Transverse colon (tissue), 4 donors: ENCODE measurements at places on chromosomes 5 and 9. TPM values are rescaled to one million over a fixed set of nuclear protein-coding genes. Genes with fewer than 3 reads are reported as not detected.

Gene ORM2
- total RNA-seq: not detected

DNA sequence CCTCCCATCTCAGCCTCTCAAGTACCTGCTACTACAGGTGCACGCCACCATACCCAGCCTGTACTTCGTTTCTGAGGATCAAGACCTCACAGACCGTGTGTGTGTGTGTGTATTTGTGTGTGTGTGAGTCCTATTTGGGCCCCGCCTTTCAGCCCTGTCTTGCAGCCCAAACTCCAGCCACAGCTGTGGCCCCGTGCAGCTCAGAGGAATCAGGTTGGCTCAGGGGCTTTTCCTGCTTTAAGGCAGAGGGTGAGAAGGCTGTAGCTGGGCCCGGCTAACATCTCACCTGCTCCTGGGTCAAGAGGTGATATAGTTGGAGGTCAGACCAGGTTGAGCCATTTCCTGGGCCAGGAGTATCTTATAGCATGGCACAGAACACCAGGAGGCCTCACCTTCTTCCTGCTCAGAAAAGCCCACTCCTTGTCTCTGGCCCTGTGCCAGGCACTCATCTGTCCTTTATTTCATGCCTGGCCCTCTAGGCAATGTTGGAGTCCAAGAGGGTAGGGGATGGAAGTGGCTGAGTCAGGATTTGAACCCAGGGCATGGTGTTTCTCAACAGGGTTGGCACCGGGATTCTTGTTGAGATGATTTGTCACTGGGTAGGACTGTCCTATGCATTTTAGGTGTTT lies 1.6 kb upstream of the PHYKPL start:
- no peaks in the 10 kb centered on the region for H3K27me3 ChIP-seq
- no peaks in the 10 kb centered on the region for H3K36me3 ChIP-seq
- peak overlapping the region; percentile 26 for H3K27ac ChIP-seq
- H3K4me3 ChIP-seq: no peak overlapping the region
- H3K4me1 ChIP-seq: peaks cover 72% of the 10 kb centered on the region

Gene SOX30
- not detected for total RNA-seq

DNA sequence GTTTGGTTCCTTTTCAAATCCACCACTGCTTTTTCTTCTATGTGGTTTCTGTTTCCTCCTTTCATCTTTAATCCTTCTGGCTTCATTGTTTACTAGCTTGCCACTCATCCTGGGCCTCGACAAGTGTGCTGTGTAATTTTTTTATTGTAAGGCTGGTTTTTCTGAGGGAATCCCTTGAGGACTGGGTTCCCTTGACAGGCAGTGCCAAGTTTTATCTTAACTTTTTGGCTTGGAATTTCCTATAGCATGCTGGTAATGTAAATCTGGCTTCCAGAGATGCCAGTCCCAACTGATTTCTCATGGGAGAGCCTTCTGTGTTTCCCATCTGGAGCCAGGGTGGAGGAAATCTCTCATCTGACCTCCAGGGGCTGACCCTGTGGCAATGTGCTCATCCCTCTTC lies 184.7 kb downstream of the ROR2 start:
- DNase-seq: no peak
- H3K36me3 ChIP-seq: no peaks in the 10 kb centered on the region
- H3K27ac ChIP-seq: no peak overlapping the region
- peaks cover 6% of the 10 kb centered on the region for H3K4me1 ChIP-seq
- no peak overlapping the region for H3K4me3 ChIP-seq
- no peaks in the 10 kb centered on the region for H3K27me3 ChIP-seq

- no peak overlapping the region for H3K4me3 ChIP-seq
- H3K4me1 ChIP-seq: no peaks in the 10 kb centered on the region
- no peak overlapping the region for H3K27ac ChIP-seq
- no peaks in the 10 kb centered on the region for H3K36me3 ChIP-seq
- no peaks in the 10 kb centered on the region for H3K27me3 ChIP-seq
- no peak for DNase-seq
These were observed 107.4 kb downstream of the SNX18 start for GRCh38 chr5:54624805-54625568.

Gene SPATA31E1
- total RNA-seq: not detected

- no peaks in the 10 kb centered on the region for H3K4me1 ChIP-seq
- no peak overlapping the region for H3K4me3 ChIP-seq
- H3K36me3 ChIP-seq: no peaks in the 10 kb centered on the region
- H3K27ac ChIP-seq: no peak overlapping the region
These were observed 26.7 kb upstream of the CAMK4 start for GRCh38 chr5:111197523-111197922.

DNA sequence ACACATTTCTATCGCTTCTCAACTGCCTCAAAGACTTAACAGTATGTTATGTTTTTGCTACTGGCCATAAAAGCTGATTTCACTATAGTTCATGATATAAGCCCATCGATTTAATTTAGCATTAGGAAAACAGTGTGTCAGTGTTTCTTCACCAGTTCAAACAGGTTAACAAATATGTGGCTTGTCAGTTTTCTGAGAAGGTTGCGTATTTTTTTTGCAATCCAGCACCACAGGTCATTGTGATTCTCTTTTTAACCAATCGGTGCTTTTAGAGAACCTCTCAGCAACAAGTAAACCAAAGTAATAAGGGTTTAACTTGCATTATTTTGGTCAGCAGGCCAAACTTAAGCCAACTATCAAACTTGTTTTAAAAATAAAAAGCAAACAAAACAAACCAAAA lies 409.6 kb downstream of the NFIB start:
- no peak overlapping the region for H3K4me3 ChIP-seq
- H3K36me3 ChIP-seq: no peaks in the 10 kb centered on the region
- no peak for DNase-seq
- H3K27ac ChIP-seq: no peak overlapping the region
- no peaks in the 10 kb centered on the region for H3K4me1 ChIP-seq
- no peaks in the 10 kb centered on the region for H3K27me3 ChIP-seq

Gene PRRX2
- not detected for total RNA-seq

- no peak overlapping the region for H3K27ac ChIP-seq
- DNase-seq: no peak
- no peaks in the 10 kb centered on the region for H3K27me3 ChIP-seq
- H3K36me3 ChIP-seq: no peaks in the 10 kb centered on the region
- no peak overlapping the region for H3K4me3 ChIP-seq
These were observed 939.7 kb downstream of the NR2F1-AS1 start for GRCh38 chr5:92641031-92641962.

DNA sequence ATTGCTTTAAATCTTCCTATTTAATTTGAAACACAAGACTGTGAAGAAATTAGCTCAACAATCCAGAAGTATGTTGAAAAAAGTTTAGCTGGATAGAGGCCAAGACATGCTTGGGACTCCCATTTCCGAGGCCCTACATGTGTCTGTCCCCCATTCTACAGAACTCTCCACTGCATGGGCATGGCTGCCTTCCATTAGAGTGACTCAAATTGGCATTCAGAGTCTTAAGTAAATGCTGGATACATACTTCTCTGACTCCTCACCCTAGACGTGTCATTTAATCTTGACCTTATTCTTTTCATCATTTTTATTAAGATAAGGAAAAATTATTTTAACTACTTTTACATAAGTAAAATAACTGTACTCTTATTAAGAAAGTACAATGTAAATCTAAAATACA lies 530.4 kb upstream of the CDH9 start:
- no peak for DNase-seq
- no peaks in the 10 kb centered on the region for H3K4me1 ChIP-seq
- no peaks in the 10 kb centered on the region for H3K27me3 ChIP-seq
- no peak overlapping the region for H3K4me3 ChIP-seq

GRCh38 chr5:35835796-35836742 lies 20.6 kb upstream of the IL7R start:
- H3K4me3 ChIP-seq: no peak overlapping the region
- H3K36me3 ChIP-seq: no peaks in the 10 kb centered on the region
- DNase-seq: no peak
- no peaks in the 10 kb centered on the region for H3K27me3 ChIP-seq
- H3K27ac ChIP-seq: no peak overlapping the region
- no peaks in the 10 kb centered on the region for H3K4me1 ChIP-seq

DNA sequence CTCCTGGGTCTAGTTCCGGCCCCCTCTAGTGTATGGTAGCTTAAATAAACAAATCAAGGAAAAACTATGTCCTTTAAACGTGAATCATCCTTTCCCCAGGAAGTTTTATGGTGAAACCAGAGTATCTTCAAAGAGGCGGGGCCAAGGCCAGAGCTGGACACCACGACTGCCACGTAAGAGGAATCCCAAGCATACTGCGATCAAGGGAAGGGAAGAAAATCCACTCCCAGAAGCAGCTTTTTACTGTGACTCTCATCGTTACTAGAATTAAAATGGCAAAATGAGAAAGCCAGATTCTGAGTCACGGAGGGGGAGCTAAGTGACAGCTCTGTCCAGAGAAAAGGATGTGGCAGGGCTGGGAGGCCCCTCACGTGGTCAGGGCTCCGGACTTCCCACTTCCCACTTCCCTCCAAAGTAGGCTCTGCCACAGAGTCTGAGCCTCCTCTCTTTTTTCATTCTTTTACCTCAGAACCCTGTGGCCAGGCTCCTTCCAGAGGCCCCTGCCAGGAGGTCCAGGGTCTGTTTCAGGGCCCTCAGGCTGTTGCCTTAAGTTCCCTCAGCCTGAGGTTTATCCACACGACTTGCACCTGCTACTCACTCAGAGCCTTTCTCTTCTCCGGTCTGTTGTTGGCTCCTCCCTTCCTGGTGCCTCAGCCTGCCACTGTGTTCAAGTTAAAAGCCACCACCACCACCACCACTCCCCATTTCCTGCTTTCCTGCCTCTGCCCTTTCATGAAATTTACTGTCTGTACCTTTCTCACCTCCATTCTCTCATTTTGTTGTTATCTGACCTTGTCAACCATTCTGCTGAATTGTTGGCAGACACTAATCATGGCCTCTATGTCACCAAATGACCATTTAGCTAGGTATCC lies 1.4 kb upstream of the GLRX start:
- H3K27me3 ChIP-seq: no peaks in the 10 kb centered on the region
- H3K4me1 ChIP-seq: peaks cover 9% of the 10 kb centered on the region
- no peak overlapping the region for H3K4me3 ChIP-seq
- peak overlapping the region; percentile 94 for H3K27ac ChIP-seq
- peak; percentile 69 for DNase-seq
- H3K36me3 ChIP-seq: no peaks in the 10 kb centered on the region

Gene EGFL7
- 12.3 TPM for total RNA-seq

DNA sequence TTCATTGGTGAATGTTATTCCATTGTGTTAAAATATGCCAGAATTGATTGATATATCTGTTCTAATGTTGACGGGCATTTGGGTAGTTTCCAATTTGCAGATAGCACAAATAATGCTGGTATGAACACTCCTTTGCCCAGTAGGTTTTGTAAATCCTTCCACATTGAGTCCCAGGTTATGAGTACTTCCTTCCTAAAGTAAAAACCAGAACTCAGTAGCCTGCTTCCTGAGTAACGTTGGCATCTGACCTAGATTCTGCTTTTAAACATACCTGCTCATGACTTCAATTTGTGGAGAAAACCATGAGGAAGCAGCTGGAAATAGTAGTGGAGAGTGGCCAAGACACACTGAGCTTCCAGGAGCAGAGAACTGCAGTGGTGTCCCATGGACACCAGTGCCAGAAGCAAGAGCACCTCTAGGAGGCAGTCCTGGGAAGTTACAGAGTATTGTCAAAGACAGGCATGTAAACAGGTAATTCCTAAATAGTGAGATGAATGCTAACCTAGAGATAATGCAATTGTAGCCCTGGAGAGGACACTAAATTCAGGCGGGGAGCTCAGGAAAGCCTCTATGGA lies 24.3 kb upstream of the RASGRF2 start:
- no peak overlapping the region for H3K27ac ChIP-seq
- H3K36me3 ChIP-seq: no peaks in the 10 kb centered on the region
- H3K27me3 ChIP-seq: no peaks in the 10 kb centered on the region
- no peak for DNase-seq
- H3K4me1 ChIP-seq: no peaks in the 10 kb centered on the region
- H3K4me3 ChIP-seq: no peak overlapping the region

Gene PCDHGA8
- total RNA-seq: 2.2 TPM

DNA sequence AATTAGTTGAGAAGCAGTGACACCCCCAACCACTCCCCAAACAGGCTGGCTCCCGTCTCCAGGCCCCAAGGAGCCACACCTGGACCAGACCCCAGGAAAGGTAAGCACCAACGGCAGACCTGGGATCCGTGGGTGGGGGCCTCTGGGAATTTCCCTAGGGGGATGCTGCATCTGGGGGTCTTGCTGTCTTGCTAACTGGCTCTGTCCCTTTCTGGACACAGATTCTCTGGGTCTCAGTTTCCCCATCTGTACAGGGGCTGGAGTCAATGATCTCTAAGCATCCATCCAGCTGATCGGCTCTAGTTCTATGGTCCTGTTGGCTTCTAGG lies 27.9 kb upstream of the IL17B start:
- peak overlapping the region; percentile 53 for H3K4me3 ChIP-seq
- H3K27me3 ChIP-seq: no peaks in the 10 kb centered on the region
- no peak for DNase-seq
- H3K36me3 ChIP-seq: no peaks in the 10 kb centered on the region
- no peaks in the 10 kb centered on the region for H3K4me1 ChIP-seq

GRCh38 chr9:114483499-114483898 lies 21.8 kb downstream of the WHRN start:
- no peak overlapping the region for H3K27ac ChIP-seq
- no peaks in the 10 kb centered on the region for H3K4me1 ChIP-seq
- no peak for DNase-seq

DNA sequence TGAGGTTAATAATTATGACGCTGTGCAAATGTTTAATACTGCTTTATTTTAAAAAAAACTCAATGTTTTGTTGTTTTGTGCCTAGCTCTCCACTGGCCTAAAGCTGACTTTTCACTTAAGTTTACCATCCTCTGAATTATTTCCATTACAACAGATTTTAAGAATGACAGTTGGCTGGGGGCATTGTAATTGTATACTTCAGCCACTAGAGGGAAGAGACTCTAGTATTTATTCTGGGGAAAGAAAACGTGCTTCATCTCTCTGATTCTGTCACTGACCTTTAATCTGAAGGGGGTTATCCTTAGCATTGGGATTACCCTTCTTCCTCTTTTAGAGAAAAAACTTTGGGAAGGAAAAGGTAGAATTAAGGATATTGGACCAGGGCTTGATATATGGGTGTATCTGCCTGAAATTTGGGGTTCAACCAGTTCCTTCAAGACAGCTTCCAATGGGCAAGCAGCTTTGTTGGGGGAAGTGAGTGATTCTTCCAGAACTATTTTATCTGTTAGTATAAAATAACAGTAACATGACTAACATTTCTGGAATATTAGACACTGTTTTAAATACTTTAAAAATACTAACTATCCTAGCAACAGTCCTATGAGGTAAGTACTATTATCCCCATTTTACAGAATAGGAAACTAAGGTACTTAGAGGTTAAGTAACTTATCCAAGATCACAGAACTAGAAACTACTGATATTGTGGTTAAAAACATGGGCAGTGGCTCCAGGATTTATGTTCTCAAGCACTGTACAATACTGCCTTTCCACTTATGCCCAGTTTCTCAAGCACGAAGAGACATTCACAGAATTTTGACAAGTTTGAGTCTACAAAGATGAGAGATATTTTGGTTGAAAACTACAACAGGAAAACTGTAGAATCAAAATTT lies 208.4 kb downstream of the CD180 start:
- H3K27me3 ChIP-seq: no peaks in the 10 kb centered on the region
- no peaks in the 10 kb centered on the region for H3K36me3 ChIP-seq
- H3K27ac ChIP-seq: no peak overlapping the region

- no peak for DNase-seq
- H3K27me3 ChIP-seq: no peaks in the 10 kb centered on the region
- H3K27ac ChIP-seq: no peak overlapping the region
- H3K36me3 ChIP-seq: no peaks in the 10 kb centered on the region
- H3K4me1 ChIP-seq: no peaks in the 10 kb centered on the region
These were observed 199.9 kb downstream of the AGTPBP1 start for GRCh38 chr9:85541876-85542275.
